ENCODE measurements at places on chromosomes 7 and 10.
A peak's percentile ranks its signal among the peaks of the same experiment; 100 is the strongest.

- no peak for DNase-seq
Observed at GRCh38 chr7:107876916-107877315, 14.1 kb upstream of the DLD start.

DNA sequence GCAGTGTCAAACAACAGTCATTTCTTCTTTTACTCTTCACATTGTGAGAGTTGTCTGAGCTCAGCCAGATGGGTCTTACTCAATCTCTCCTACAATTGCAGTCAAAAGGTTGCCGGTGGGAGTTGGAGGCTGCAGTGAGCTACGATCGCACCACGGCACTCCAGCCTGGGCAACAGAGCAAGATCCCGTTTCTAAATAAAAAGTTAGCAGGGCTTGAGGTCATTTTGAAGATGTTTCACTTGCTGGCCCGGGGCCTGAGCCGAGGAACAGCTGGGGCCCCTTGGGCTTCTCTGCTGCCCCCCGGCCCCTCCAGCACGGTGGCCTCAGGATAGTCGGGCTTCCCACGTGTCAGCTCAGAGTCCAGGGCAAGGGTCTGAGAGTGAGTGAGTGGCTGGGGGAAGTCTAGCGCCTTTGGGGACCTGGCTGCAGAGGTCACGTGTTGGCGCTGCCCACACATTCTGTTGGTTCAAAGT, 40.4 kb downstream of the GTF2IRD1 start:
- DNase-seq, result no peak

GRCh38 chr10:22476601-22477321, 131.5 kb downstream of the SPAG6 start:
- DNase-seq, result peak; percentile 21

GRCh38 chr7:22402250-22402649, 45.3 kb upstream of the RAPGEF5 start:
- no peak for DNase-seq

- DNase-seq, result no peak
Observed at GRCh38 chr10:12191715-12192114, 4.0 kb downstream of the NUDT5 start.

GRCh38 chr10:7406712-7407333, 4.0 kb downstream of the SFMBT2 start:
- DNase-seq, result no peak

GRCh38 chr7:157792241-157793086, 455.7 kb downstream of the DNAJB6 start:
- DNase-seq, result no peak

GRCh38 chr10:12221323-12222298, 25.6 kb downstream of the CDC123 start:
- DNase-seq, result no peak

- no peak for DNase-seq
Observed at GRCh38 chr10:13684252-13684791, 97.6 kb downstream of the PRPF18 start.

DNA sequence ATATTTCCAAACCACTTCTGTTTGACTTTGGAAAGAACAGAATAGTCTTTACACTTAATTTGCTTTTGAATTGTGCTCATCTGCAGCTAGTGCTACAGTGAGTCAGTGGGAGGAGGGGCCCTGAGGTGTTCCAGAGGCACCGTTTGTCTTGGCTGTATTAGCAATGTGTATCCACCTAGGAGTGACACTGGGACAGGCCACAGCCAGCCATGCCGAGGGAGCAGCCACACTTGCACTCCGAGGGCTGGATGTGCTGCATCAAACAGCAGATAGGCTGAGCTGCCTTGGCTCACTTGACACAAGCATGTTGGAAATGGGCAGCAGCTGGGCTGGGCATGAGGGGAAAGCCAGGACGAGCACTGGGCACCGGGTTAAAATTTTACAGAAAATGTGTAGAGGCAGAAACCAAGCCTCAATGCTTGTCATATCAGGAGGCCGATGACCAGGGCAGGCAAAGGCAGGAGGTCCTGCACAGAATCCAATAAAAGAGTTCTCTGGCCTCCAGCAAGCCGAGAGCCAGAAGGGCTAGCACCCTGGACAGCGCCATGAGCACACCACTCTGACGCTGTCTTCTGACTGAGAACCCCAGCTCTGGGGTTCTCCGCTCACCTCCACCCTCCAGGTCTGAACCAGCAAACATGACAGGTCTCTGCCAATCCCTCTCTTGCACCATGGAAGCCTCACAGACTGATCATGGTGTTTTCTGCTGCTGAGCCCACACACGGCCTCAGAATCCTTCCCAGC, 163.3 kb downstream of the GRID1 start:
- no peak for DNase-seq

DNA sequence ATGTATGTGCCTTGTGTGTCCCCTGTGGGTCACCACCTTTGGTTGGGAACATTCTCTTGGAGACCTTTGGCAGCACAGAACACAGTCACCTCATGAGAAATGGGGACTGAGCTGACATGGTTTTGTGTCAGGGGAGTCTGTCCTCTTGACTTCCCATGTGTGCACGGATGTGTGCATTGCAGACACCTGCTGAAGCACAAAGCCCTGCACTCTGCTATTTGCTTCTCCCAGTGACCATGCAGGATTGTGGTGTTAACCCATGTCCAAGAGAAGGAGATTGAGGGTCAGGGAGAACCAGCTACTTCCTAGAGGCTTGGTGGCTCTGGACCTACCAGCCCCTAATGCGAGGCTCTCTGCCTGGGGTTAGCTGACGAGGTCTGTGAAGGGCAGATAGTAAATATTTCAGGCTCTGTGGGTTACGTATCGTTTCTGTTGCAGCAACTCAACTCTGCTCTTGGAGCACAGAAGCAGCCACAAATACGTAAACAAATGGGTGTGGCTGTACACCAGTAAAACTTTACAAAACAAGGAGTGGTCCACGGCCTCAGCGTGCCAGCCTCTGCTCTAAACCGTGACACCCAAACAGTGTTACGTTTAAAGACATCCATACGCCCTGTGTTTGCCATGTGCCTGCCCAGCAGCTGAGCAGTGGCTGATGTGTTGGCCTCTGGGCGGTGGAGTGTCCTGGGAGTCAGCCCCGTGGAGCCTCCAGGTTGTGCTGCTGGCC, 51.7 kb downstream of the ADCY1 start:
- DNase-seq, result no peak

- DNase-seq, result no peak
Observed at GRCh38 chr10:77493239-77493806, 144.3 kb downstream of the KCNMA1 start.

GRCh38 chr10:63553031-63553430, 31.8 kb downstream of the REEP3 start:
- peak; percentile 7 for DNase-seq

DNA sequence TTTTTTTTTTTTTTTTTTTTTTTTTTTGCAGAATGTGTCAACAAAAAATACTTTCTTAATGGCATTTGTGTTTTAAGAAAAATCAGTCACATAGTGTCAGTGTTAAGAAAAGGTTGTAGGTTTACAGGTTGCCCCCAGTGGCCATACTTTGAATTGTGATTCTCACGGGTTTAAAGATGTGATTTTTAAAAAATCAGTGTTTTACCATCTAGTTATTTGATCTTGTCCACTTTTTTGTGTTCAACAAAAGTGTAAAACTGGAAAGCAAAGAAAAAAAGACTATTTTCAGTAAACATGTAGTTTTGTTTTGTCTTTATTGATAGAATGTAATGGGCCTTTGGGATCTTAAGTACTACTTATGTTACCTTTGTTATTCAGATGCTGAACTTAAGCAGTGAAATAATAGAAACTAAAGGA, 25.7 kb downstream of the SUV39H2 start:
- peak; percentile 70 for DNase-seq

DNA sequence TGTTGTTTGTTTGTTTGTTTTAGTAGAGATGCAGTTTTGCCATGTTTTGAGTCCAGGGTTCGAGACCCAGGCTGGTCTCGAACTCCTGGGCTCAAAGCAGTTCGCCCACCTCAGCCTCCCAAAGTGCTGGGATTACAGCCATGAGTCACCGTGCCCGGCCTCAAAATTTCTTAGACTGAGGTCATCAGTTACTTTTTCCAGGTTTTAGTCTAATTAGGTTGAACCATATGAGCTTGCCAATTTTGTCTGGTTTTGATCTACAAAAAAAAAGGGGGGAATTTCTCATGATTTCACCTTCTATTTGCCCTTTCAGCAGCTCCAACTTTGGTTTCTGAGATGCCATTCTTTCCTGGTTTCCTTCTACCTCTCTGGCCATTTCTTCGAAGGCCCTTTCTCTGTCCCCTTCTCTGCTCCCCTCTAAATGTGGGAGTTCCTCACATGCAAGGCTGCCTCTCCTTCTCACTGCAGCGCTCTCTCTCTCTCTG, 5.5 kb downstream of the CUEDC2 start:
- DNase-seq, result no peak

DNA sequence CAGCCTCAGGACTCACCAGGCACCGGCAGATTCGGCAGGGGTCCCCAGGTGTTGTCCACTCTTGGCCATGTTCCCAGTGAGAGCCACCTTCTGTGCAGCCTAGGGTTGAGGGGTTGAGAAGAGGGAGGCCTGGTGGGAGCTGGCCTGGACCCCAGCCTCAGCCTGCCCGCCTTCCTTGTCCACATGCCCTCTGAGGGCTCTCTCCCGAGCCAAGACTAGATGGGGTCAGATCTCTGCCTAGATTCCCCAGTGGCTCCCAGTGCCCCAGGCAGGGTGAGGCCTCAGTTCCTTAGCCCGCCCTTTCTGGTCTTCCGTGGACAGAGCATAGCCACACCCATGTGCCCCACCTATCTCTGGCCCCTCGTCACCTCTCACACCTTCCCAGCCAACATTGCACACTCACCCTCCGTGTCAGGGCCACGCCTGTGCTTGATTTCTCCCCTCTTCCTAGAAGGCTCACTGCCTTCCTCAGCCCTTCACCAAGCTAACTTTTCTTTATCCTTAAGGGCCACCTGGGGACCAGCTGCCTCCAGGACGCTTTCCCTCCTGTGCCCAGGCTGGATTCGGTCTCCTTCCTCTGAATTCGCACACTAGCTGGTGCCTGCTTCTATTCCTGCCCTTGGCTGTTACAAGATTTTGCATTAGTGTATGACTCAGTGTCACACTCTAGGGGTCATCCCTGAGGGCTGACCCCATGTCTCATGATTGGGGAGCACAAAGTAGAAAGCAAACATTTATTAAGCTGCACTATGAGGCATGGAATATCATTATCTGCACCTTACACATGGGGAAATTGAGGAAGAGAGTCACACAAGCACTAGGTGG, 7.5 kb downstream of the KCP start:
- DNase-seq, result no peak

- DNase-seq, result no peak
Observed at GRCh38 chr7:28002638-28003037, 178.0 kb downstream of the JAZF1 start.

DNA sequence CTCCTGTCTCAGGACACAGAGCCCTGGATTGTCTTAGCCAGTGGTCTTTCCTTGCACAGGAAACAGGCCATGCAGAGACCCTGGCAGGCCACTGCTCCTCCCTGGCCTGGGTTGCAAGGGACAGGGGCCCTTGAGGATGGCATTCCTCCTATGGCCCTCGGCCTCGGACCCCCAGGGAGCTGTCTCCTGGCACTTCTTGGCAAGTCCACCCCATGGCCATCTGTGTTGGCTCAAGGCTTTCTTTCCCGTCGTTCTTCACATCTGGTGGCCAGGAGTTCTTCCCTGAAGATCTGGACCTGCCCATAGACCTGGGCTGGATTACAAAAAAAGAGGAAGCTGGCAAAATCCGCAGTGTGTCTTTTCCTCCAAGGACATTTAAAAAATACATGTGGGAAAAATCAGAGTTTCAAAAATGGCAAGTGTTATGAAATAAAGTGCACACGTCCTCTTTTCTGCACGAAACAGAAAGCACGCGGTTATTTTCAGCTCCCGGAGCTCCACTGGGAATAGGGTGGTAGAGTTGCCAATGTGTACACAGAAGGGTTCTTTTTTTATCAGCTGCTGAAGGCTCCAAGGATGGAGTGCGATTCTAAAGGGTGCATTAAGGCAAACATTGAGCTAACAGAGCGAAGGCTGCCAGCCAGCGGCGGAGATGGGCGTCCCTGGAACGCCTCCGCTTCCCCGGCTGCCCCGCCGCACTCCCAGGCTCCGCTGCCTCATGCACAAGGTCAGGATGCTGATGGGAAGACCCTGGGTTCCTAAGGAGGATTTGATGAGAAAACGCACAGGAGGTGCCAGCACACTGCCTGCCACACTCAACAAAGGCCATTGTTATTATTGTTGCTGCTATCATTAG, 62.8 kb upstream of the FAM20C start:
- DNase-seq, result peak; percentile 4

- DNase-seq, result no peak
Observed at GRCh38 chr10:2296179-2296891, 559.0 kb upstream of the ADARB2 start.

GRCh38 chr7:158378978-158379377, 208.6 kb downstream of the PTPRN2 start:
- DNase-seq, result no peak

- no peak for DNase-seq
Observed at GRCh38 chr7:77467408-77467807, 51.3 kb upstream of the GSAP start.

GRCh38 chr7:25260862-25261494, 32.7 kb upstream of the NPVF start:
- DNase-seq, result no peak

DNA sequence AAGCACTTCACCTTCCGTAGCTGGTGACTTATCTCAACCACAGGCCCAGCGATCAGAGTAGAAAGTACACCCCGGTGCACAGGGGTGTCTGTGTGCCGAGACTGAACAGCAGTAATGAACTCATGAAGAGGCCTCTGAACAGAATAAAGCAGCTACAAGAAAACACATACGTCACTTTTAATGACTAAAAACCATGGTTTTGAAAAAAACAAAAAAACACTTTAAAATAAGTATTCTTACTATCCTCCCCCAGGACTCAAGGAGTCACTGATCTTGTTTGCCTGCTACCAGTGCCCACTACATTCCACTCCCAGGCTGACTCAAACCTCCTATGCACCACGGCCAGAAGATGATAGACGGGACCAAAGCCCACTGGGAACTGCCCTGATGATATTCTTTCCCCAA, 53.8 kb downstream of the NCAPG2 start:
- DNase-seq, result no peak

GRCh38 chr7:77450054-77450453, 33.9 kb upstream of the GSAP start:
- no peak for DNase-seq

DNA sequence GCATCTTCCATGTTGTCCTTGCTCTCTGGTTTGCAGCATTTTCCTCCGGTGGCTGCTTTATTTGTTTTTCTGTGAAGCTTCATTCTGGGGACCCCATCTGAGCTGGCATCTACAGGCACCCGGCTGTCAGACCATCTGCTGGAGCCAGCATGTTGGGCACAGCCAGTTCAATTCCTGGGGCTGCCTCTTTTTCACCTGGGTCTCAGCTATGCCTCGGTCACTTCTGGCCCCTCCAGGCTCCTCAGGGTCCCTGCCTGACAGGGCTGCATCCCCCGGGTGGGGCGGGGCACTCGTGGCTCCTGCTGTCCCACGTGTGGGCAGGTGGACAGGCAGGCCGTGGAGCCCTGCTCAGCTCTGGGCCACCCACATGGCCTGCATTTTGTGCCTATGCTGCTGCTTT, 8.1 kb downstream of the SCART1 start:
- no peak for DNase-seq

DNA sequence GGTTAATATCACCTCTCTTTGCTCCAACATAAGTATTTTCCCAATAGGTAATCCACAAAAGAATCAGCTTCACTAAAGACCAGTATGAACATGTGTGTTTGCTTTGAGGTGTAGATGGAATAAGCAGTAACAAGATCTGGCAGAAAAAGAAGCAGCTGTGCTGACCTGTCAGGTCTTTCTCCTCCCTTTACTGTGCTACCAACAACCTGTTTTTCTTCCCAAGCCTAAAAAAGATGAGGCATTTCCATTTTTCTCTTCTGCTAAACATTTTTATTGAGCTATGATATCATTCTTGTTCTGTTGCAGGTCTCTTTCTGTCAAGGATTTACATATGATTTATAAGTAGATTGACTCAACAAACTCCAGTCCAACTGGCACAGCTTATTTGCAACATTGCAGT, 315.2 kb upstream of the GLI3 start:
- DNase-seq, result no peak

- peak; percentile 77 for DNase-seq
Observed at GRCh38 chr7:36986948-36987724, 262.8 kb upstream of the AOAH start.

All from trophoblast cell (in vitro differentiated cells and primary cell).